ENCODE measurements at places on chromosomes 16 and 17. TPM values are rescaled to one million over a fixed set of nuclear protein-coding genes. Genes with fewer than 3 reads are reported as not detected.

The CLEC10A gene
- total RNA-seq, result 14.1 TPM

DNA sequence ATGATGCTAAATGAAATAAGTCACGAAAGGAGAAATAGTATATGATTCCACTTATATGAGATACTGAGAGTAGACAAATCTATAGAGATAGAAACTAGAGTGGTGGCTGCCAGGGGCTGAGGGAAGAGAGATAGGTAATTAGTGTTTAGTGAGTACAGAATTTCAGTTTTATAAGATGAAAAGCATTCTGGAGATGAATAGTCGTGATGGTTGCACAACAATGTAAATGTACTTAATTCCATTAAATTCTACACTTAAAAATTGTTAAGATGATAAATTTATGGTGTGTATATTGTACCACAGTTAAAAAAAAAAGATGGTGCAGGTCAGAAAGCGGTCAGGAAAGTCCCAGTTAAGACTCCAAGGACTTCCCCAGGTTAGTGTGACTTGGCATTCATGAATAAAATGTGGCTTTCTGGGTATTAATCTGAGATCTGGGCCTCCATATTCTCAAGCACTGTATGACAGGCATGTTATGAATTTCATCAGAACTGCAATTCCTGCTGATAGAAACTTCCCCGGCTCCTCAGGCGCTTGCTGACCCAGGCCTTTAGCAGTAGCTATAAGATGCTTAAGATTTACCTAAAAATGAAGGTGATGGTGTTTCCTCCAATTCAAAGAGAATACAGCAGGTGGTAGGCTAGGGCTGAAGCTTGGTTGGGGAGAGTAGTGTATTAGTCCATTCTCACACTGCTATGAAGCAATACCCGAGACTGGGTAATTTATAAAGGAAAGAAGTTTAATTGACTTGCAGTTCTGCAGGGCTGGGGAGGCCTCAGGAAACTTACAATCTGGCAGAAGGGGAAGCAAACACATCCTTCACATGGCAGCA, 115.3 kb upstream of the SOX9 start:
- no peak for DNase-seq

The MYH13 gene
- not detected for total RNA-seq

DNA sequence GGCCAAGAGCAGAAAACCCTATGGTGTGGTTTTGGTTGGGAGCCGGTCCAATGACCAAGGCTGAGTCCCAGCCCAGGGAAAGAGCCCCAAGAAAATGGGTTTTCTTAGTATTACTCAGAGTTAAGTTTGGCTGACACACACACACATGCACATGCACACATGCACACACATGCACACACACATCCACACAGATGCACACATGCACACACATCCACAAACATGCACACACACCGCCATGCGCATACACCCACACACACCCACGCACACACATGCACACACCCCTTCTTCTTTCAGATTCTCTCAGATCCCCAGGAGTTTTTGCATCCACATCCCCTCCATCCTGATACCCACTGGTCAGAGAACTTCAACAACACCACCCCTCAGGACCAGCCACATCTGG, 9.1 kb downstream of the ABCC12 start:
- DNase-seq, result no peak

DNA sequence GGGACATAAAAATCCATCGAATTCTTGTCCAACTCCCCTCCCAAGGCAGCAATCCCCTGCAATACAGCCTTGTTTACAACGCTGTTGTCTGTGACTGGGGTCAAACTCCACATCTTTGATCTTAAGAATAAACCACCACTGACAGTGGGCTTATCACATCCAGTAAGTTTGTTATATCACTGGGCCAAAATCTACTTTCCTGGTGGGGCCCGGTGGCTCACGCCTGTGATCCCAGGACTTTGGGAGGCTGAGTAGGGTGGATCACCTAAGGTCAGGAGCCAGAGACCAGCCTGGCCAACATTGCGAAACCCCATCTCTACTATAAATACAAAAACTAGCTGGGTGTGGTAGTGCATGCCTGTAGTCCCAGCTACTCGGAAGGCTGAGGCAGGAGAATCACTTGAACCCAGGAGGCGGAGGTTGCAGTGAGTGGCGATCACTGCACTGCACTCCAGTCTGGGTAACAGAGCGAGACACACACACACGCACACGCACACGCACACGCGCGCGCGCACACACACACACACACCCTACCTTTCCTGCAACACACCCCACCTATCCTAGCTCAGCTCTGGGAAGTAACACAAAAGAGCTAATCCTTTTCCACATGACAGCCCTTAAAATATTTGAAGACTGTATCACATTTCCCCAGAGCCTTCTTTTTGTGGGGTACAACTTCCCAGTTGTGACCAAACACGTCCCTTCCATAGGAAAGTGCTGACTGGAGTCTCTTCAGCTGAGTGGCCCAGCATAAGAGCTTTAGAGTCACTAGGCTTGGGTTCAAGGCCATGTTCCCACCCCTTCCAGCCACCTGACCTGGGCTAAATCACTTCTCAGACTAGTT, 20.9 kb upstream of the ABCC1 start:
- DNase-seq, result no peak

DNA sequence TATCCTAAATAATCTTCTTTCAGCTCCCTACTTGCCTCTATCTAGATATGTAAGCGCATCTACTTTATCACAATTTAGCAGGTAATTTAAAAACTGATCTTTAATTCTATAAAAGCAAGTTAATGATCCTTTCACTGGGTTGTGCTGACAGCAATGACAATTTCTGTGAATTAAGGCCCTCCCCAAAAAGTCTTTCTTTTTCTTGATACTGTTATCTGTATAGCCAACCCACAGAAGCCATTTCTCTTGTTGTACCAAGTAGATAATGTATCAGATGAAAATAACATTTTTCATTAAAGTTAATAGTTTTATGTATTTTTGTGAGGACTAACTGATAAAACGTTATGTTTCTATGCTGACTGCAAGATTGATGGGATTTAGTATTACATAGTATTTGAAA, 3.8 kb downstream of the ZPBP2 start:
- DNase-seq, result no peak

DNA sequence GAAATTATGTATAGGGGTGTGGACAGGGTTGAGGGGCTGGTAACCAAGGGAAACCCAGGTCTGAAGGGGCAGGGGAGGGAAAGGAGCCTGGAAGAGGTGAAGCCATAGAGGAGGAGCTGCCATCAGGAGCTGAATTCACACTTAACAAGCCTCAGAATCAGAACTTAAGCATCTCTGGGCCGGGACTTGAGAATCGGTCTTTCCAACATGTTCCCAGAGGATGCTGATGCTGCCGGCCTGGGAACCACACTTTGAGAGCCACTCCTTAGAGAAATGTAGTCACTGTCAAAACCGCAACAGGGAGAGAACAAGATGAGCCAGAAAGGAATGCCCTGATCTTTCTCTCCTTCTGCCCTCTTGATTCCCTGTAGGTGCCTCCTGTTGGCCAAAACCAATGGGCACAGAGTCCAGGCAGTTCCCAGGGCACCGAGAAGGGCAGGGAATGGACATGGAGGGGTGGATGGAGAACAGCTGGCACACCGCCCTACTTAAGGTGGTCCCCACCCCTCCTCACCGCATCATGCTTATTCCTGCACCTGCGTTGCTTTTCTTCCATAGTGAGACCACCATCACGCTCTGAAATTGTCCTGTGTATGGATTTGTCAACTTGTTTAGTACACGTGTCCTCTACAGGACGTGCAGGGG, 88.5 kb downstream of the GSG1L start:
- no peak for DNase-seq

- no peak for DNase-seq
Observed at GRCh38 chr16:11308493-11309283, 27.6 kb upstream of the PRM1 start.

GRCh38 chr16:57966986-57967385, 3.9 kb downstream of the CNGB1 start:
- DNase-seq, result no peak

GRCh38 chr17:67578142-67578457, 139.6 kb upstream of the NOL11 start:
- DNase-seq, result no peak

The SPATA32 gene
- total RNA-seq, result 0.06 TPM

DNA sequence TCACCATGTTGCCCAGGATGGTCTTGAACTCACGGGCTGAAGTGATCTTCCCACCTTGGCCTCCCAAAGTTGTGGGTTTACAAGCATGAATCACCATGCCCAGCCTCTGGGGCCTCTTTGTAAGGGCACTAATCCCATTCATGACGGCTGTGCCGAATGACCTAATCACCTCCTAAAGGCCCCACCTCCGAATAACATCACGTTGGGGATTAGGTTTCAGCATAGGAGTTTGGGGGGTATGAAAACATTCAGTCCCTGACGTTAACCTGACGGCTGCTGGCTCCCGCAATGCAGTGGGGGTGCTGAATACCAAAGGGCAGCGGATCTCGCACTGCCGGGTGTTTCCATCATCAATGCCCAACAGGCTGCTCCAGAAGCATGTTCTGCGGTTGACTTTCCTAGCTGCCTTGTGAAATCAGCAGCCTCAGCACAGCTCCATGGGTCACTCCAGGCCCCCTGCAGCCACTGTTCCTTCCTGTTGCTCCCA, 120.8 kb upstream of the SEC14L1 start:
- no peak for DNase-seq

- DNase-seq, result no peak
Observed at GRCh38 chr16:55392701-55393100, 68.7 kb downstream of the IRX6 start.

GRCh38 chr17:44334727-44335126, 10.1 kb upstream of the SLC25A39 start:
- DNase-seq, result no peak

The CRHR1 gene
- total RNA-seq, result not detected

GRCh38 chr16:80208015-80208414, 332.8 kb upstream of the DYNLRB2 start:
- no peak for DNase-seq

DNA sequence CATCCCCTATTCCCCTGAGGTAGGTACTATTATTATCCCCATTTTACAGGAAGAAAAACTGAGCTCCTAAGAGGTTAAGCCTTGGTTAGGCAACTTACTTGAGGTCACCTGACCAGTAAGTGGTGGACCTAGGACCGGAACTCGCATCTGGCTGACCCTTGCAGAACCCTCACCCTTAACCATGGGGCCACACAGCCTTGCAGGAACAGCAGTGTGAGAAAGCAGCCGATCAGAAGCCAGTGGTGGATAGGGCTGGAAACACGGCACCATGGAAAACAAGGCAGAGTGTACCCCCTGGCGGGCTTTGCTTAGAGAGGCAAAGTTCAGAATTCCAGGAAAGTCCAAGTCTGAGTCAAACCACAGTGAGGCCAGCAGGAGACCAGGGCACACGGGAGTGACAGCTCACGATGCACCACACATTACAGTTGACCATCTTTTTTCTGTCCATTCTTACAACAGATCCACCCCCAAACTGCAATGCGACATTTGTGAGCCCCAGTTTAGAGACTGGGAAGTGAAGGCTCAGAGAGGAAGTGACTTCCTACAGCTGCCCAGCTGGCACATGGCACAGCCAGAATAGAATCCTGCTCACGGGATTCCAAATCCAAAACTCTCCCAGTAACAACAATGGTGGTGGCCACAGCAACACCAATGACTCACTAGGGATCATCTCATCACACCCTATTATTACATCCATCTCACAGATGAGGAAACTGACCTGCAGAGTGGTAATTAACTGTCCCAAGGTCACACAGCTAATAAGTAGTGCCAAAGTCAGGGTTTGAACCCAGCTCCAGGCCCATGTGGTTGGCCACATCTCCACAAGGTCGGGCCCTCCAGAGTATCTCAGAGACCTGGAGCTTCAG, 20.3 kb downstream of the KIFC3 start:
- DNase-seq, result no peak

DNA sequence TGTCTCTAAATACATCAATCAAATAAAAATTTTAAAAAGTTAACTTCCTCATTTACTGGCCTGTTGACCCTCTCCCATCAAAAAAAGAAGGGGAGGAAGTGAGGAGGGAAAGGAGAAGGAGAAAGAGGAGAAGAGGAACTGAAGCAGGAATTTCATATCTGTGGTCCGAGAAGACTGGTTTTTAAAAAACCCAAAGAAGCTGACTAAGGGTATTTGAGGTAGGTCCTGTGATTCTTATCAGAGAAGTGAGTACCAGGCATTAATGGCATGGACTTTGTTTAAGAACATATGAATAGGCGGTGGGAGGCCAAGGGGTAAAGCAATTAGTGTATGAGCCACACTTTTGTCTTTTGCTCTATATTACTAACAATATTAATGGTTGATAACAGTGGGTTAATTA, 2.0 kb downstream of the SLC46A1 start:
- no peak for DNase-seq

DNA sequence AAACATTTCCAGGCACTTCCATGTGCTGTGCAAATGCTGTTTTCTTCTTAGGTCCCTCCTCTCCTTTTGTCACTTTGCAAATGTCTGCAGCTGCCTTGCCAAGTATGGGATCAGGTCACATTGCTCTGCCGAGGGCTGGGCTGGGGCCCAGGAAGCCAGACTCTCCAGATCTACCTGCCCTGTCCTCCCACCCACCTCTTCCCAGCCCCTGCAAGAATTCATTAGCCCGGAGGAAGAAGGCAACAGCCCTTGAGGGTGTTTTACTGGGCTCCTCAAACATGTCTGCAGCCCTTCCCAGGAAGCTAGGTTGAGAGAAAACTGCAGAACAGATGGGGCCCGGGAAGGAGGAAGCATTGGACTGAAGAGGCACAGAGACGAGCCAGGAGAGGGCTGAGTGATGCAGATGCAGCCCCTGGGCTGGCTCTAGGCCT, 47.1 kb downstream of the WSB1 start:
- DNase-seq, result no peak

- no peak for DNase-seq
Observed at GRCh38 chr17:74963656-74964055, 8.9 kb downstream of the HID1 start.

The KRT34 gene
- not detected for total RNA-seq

DNA sequence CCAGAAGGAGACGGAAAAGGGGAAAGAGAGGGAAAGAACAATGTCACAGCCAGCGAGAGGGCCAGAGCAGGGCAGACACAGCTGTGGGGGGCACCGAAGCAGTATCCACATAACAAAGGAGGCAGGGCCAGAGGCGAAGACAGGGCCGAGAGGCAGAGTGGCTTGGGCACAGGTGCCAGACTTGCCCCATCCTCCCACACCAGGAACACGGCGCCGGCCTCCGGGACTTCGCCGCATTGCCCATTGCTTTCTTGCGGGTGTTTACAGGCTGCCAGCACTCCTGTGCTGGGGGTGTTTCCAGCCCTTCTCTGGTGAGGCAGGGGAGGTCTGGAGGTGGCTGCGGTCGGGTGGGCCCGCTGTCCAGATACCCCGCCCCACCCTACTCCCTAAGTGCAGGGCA, 78.0 kb downstream of the ENGASE start:
- no peak for DNase-seq
